HFF-Myc (cell line): ENCODE measurements at places on chromosomes 16 and 17.

GRCh38 chr17:18854956-18855355, 3.0 kb upstream of the PRPSAP2 start:
- DNase-seq, result no peak

DNA sequence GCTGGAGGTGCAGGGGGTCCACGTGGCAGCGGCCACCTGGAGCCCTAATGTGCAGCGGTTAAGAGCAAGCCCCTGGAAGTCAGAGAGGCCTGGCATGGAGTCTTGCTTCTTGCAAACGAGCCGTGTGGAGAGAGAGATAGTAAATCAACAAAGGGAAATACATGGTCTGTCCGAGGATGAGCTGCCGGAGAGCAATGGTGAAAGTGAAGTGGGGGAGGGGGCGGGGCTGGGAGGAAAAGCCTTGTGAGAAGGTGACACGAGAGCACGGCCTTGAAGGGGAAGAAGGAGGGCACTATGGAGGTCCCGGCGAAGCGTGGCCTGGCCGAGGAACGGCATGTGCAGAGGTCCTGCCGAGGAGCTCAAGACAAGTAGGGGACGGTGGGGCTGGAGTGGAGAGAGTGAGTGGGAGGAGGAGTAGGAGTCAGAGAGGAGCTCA, 6.0 kb upstream of the SERPINF1 start:
- no peak for DNase-seq

DNA sequence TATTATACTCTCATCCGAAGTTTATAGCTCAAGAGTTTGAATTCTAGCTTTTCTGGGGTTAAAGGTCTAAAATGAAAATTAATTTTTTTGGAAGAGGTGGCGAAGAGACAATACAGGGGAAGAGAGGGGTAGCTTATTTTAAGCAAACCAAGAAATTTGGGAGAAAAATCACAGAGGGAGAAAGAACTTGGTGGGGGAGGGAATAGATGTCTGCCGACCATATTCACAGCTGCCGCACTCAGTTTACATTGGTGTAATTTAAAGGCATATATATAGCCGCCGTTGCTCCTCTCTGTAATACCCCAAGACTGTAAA, 6.5 kb upstream of the ZFHX3 start:
- no peak for DNase-seq

DNA sequence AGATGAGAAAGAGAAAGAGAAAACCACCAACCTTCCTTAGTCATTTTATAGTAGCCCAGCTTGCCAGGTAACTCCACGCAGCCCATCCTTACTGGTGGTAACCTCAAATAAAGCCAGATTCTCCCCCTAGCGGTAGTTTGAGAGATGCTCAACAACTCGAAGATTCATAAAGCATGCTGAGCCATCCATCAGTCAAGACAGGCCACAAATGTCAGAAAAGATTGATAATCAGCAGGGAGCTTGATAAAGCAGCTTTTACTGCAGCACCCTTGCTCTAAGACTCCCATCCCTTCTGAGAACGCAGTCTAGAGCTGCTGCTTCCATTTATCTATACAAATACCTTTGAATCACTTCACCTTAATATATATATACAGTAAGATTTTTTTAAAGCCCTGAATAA, 451.5 kb upstream of the HSBP1 start:
- DNase-seq, result peak; percentile 43

- no peak for DNase-seq
Observed at GRCh38 chr17:35700150-35700549, 31.3 kb upstream of the RASL10B start.

- peak; percentile 93 for DNase-seq
Observed at GRCh38 chr17:37488009-37488604, 1.6 kb upstream of the DUSP14 start.

DNA sequence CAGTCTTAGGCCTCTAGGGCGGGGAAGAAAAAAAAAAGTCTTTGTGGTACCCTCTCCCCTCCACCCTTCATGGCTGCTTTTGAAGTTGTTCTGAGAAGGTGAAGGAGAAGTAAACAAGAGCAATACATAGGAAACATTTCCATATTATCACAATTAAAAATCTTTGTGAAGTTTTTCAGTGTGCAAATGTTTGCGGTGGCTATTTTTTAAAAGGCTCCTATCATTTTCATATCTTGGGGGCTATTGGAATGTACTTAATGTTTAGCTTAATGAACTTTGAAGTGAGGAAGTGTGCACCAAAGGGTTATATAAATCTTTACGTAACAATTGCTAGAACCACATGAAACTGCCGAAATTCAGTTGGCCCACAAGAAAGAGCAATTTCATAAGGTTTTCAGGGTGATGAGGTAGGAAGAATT, 7.6 kb downstream of the NOL11 start:
- no peak for DNase-seq

DNA sequence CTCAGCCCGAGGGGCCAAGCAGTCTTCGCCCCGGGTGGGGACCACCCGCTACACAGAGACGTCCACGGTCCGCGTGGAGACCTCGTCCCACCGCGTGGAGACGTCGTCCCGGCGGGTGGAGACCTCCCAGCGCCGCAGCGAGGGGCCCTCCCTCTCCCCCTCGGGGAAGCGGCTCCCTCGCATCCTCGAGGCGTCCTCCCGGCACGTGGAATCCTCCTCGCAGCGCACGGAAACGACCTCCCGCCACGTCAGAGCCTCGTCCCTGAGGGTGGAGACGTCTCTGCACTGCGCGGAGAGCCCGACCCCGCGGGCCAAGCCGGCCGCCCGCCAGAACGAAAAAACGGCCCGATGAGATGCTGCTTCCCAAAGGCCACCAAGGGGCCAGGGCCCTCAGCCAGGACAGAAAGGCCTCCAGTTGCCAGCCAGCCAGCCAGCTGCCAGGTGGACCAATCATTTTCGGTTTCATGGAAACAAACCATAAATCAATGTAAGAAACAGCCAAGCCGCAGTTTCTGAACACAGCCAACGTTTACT, 424 bp downstream of the C17orf100 start:
- DNase-seq, result no peak

DNA sequence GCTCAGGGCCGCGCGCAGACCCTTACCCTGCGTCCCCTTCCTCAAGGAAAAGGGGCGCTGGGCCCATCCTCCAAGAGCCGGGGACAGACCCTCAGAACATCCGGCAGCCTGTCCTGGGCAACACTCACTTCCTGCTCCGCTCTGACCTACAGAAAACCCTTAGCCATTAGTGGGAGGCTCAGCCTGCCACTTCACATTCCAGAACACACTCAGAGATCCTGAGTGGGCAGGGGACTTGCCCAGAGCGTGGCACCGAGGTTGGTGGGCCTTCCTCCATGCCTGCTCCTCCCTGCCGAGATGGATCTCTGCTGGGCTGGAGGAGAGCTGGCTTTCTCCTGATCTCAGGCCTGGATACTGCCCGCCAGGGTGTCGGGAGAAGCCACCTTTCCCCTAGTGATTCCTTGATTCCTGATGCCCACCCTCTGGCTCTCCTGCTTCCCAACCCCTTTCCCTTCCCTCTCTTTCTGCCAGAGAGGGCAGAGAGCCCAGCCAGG, 1.5 kb downstream of the SCARF1 start:
- no peak for DNase-seq

DNA sequence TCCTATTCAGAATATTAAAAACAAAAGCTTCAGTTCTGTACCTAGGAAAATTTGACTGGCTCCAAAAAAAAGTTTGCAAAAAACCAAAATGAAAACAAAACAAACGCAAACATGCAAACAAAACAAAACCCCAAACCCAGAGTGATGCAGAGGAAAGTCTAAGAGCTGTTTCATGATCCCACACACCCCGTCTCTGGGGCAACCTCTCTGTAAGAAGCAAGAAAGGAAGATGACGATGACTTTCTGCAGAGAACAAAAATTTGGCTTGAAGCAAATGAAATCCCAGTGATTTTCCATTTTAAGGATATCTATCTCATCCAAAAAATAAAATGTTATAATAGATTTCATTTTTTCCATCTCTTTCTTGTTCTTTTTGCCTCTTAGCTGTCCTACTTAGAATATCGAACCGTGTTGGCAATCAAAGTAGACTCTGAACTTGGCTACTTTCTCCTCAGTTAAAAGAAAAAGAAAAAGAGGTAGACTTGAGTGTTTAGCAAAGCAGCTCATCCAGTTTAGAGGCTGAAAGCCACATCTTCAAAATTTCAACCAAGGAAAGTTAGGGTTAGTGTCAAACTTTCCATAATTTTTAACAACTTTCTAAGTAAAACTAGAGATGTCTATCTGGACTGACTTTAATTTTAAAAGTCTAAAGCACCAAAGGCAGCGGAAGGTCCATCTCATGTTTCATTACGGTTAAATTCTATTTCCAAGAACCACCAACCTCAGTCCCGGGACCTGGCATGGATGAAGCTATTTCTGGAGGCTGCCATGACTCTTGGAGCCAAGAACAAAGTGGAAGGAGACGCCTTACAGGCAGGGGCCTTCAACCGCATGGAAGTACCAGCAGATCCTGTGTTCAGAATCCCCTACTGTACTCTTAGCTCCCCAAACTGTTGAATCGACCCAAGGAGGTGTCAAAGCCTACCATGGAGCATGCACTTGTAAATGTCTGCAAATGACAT, 180.8 kb downstream of the XYLT1 start:
- DNase-seq, result no peak

GRCh38 chr16:84652566-84652965, 4.3 kb downstream of the KLHL36 start:
- no peak for DNase-seq

GRCh38 chr17:49260817-49261291, 30.3 kb upstream of the PHOSPHO1 start:
- no peak for DNase-seq

- DNase-seq, result no peak
Observed at GRCh38 chr17:72498364-72499210, 377.8 kb downstream of the SOX9 start.

DNA sequence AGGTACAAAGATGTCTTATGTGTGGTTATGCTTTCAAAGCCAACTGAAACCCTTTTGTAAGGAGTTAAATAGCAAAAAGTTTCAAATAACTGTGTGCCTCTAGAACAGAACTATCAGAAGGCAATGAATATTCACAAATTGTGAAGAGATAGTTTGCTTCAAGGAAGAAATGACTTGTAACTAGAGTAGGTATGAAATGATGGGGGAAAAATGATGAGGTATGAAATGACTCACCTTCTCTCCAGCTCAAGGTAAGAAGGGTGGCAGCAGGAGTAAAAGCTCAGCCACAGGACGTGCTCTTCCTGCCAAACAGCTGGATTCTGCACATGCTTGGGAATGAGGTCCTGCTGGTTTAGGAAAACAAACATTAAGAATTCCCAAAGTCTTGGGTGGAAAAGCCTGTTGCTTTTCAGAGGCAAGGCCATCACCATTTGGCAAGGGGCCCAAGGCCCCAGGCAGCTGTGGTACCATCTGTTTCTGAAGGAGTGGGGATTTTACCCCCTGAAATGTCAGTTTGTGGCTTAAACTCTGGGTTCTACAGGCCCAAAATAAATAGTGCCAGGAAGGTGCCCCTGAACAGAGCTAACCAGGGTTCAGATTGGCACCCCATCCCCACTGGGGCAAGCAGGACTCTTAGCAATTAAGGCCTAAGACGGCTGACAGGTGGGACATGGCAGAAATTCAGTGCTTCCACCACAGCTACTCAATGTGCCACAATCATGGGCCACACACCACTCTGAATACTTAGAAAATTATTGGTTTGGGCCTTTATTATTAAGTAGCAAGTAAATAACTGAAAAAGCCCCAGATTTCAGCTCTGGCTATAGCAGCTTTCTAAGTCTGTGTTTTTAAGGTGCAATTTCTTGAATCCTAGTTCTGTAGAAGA, 13.3 kb downstream of the HERPUD1 start:
- no peak for DNase-seq

DNA sequence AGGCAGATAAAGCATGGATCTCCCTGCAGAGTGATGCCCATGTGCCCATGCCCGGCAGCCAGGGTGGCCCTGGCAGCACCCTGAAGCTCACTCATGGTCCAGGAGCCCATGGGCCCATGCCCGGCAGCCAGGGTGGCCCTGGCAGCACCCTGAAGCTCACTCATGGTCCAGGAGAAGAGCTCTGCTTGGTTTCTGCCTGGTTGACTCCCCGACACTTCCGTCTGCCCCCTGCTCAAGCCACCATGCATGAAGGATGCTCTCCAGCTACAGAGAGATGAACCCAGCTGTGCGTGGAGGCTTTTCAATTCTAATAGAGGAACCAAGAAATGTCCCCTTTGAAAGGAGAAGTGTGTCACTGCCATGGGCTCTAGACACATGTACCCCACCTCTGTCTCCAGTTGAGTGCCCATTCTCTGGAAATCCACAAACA, 8.7 kb downstream of the CCL17 start:
- no peak for DNase-seq

DNA sequence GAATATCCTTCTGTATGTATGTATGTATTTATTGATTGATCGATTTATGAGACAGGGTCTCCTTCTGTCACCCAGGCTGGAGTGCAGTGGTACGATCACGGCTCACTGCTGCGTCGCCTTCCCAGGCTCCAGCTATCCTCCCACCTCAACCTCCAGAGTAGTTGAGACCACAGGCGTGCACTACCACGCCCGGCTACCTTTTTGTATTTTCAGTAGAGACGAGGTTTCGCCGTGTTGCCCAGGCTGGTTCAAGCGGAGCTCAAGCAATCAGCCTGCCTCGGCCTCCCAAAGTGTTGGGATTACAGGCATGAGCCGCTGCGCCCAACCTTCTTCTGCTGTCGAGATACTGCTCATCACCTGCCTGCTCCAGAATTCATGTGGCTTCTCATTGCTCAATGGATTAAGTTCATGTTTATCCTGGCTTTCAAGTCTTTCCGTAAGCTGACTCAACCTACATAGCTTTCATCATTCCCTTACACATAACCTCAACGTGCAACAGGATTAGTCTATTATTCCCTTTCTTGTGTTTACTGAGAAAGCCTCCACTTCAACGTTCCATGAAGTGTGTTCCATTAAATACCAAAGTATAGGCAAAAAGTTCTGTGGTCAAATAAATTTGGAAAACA, 13.6 kb downstream of the TAC4 start:
- no peak for DNase-seq

DNA sequence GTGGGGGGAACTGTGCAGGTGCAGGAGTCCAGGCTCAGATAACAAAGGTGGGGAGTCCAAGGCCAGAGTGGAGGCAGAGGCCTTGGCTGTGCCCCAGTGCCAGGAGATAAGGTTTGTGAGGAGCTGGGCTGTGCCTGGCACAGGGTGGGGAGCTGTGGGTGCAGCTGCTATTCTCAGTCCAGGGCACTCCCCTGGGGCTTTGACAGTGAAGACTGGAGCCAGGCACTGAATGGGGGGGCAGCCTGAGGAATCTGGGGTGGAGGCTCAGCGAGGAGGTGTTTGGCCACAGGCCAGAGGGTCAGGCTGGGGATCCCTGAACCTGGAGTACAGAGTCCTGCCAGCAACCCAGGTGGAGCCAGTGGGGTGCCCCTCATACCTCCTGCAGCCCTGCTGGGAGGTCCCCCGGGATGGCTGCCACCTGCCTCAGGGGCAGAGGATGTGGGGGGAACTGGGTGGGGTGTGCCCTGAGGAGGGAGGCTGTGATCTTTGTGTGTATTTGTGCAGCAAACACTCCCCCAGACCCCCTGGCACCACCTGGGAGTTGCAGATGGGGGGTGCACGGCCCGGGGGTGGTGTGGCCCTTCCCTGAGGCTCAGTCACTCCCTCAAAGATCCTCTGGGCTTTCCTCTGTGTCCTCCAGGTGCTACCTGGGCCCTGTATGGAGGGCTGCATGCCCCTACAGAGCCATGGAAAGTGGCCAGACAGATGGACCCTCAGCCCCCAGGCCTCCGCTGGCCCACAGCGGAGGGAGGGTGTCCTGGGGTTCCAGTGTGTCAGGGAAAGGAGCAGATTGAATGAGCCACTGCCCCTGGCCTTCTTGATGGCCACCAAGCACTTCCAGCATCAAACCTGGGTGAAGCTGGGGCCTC, 44.5 kb upstream of the SMPD3 start:
- DNase-seq, result no peak
